AG08395 (cell line): ENCODE measurements at places on chromosomes 6 and 20.

DNA sequence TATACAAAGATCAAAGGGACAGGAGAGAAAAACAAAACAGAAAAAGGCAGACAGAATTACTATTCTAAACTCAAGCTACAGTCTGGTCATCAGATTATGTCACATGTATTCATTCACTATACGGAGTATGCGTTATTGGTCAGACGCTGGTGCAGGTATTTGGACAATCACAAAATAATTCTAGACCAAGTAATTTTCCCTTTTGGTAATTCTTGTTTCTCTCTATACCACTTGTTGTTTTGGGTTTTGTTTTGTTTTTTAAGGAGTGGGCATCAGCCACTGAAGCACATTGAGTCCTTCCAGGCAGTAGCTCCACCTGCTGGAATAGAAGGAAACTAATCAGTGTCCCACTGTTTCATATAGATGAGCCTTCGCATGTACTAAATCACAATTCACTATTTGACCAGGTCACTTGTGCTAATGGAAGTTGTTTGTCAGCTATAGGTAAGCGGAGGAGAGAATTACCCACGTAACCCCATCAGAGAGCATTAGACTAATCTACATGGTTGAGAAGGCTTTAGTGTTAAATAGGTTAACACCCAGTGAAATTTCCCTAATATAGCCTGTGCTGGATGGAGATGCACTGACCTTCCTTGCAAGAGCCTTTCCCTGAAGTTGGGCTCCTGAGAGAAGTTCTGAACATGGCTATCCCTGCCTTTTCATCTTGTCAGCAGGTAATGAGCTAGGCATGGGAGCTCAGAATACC, 77.9 kb downstream of the TNFAIP3 start:
- DNase-seq: peak; percentile 60

DNA sequence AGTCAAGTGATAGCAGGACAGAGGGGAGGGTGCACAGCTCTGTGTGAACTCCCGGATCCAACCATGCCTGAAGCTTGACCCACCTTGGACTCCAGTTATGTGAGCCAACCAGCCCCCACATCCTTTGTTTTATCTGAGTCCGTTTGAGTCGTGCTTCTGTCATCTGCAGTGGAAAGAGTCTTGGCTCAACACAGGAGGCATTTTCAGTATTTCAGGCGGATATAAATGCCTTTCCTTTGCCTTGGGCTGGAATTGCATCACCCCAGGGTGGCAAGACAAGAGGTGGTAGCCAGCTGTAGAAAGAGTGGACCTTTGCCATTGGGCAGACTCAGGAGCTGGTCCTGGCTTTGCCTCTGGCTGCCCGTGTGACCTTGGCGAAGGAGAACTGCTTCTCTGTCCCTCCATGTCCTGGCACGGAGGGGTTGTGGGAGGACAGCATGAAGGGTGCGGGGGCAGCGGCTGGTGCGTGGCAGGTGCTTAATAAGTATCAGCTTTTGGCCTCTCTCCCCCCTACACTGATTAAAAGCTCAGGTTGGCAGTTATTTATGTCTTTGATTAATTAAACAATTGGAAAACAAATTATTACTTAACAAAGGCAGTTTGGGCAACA, 42.6 kb upstream of the APCDD1L start:
- DNase-seq: peak; percentile 21

- DNase-seq: no peak
Measured at GRCh38 chr6:119466226-119466625, 116.7 kb upstream of the MAN1A1 start.

- DNase-seq: peak; percentile 85
Measured at GRCh38 chr6:5132731-5133130, 47.6 kb downstream of the PPP1R3G start.

DNA sequence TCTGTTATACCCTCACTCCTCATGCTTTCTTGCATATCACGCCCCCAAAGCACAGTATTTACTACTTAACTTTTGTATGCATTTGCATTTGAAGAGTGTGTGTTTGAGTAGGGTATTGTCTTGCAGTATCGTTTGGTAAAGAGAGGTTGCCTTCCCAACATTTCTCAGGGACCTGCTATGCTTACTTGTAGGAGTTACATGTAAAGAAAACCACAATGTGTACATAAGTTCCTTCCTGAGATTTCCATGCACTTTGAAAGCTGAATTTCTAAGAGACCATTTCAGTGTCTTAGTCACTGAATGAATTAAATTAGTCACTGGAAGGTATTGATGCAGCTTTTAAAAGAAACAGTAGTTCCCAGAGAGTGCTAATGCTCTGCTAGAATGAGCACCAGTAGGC, 159.3 kb upstream of the LAMA2 start:
- DNase-seq: no peak

DNA sequence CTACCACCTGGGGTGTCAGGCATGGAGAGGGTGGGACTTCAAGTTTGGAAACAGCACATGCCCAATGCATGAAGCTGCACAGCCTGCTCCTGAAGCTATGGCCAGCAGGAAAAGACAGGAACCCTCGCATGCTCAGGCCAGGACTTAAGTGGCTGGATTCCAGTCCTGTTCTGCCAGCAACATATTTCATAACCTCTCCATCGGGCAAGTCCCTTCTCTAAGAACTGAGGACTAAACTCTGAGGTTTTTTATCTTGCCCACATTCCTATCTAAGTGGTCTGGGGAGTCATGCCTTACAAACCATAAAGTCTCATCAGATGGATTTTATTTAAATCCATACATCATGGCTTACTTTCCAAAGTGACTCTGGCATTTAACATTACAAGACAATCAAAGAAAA, 27.5 kb upstream of the AGPAT4 start:
- DNase-seq: peak; percentile 83

- peak; percentile 22 for DNase-seq
Measured at GRCh38 chr6:169115632-169116031, 138.0 kb downstream of the THBS2 start.

- DNase-seq: no peak
Measured at GRCh38 chr20:48910347-48910781, 11.1 kb upstream of the ARFGEF2 start.

DNA sequence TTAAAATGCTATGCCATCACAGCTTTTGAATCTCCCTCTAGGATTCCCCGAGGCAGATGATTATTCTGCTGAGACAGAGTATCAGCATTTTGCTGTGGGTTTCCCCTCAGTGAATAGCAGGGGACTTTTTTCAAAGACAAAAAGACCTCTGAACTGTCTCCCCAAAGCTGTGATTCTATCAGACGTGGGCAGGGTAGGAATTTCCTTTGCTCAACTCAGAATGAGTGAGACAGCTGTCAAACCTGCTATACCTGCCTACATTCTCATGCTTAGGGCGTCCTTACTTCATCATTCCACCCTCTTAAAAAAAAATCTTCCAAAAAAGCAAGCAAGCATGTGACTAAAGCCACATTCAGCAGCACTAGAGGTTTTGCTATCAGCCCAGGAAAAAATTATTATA, 147.6 kb upstream of the FAM83B start:
- DNase-seq: no peak

DNA sequence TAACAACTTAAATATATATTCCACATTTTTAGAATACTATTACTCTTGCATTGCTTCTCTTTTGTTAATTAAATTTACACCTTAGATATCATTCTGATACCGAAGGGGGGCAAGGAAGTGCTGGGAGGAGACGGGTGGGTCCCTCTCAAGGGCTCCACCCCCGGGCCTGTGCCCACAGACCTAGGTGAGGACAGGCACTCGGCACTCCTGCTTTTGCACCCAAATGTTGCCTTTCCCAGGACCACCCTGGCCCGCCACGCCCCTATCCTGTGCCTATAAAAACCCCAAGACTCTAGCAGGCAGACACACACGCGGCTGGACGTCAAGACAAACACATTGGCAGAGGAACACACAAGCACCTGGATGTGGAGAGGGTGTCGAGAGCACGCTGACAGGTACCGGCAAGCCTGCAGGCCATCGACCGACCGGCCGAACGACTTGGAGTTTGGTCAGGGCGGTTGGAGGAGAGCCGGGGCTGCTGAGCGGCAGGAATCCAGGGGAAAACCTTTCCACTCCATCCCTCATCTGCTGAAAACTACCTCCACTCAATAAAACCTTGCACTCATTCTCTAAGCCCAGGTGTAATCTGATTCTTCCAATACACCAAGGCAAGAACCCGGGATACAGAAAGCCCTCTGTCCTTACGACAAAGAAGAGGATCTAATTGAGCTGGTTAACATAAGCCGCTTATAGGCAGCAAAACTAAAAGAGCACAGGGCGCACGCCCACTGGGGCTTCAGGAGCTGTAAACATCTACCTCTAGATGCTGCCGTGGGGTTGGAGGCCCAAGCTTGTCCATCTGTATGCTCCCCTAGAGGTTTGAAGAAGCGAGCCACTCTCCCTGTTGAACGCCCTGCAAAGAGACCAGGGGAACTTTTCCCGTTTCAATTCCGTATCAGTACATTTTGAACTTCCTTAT, 197.4 kb upstream of the PRSS16 start:
- DNase-seq: no peak

DNA sequence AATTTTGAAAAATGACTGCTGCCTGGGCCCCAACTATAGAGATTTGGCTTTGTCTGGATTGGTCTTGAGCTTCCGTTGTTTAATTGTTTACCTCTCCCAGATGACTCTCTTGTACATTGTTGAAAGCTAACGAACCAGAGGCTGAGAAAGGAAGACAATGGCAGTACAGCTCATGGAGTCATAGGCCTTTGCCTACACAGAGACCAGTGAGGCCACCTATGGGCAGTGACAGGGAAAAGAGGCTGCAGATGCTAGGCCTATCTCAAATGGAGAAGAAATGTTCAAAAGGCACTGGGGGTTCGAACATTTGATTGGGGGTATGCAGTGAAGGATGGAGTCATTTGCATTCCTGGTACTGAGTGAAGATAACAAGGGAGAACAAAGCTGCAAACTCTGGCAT, 29.1 kb downstream of the OPN5 start:
- no peak for DNase-seq

GRCh38 chr6:43493833-43494232, 16.3 kb downstream of the LRRC73 start:
- no peak for DNase-seq

- DNase-seq: no peak
Measured at GRCh38 chr6:14309951-14310445, 192.4 kb downstream of the CD83 start.

DNA sequence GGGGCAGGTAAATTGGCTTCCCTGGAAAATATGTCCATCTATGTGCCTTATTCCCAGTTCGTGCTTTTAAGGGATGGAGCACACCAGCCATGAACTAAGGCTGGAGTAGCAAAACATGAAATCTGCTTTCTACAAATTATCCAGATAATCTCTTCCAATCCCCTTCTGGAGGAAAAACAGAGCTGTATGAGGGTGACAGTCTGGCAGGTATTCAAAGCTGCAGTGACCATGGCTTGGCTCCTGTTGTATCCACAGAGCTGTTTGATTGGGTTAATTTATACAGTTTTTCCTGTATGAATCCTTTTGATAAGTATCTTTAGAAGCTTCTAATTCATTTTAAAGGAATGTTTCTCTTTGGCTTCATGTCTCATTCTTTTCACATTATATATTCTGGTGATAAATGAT, 144.4 kb downstream of the AIG1 start:
- DNase-seq: no peak

- DNase-seq: no peak
Measured at GRCh38 chr6:158960026-158960425, 40.0 kb downstream of the RSPH3 start.

DNA sequence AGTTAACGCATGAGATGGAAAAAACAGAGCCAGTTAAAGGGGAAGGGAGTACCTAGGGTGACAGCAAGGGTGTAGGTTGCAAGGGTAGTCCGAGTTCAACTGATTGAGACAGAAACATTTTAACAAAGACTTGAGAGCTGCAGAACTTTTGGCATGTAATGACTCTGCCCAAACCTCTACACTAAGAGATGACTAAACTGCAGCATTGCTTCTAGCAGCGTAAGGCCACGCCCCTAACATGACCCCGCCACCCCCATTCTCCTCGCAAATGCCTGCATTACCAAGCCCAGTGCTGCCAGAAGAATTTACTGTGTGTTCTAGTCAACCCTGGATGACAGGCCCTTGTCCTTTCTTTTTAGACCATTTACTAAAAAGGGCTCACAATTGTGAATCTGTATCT, 6.3 kb upstream of the HINT3 start:
- peak; percentile 56 for DNase-seq

GRCh38 chr6:32108094-32108627, 977 bp downstream of the TNXB start:
- DNase-seq: peak; percentile 75

- peak; percentile 36 for DNase-seq
Measured at GRCh38 chr6:157497579-157497978, 116.6 kb downstream of the ZDHHC14 start.

DNA sequence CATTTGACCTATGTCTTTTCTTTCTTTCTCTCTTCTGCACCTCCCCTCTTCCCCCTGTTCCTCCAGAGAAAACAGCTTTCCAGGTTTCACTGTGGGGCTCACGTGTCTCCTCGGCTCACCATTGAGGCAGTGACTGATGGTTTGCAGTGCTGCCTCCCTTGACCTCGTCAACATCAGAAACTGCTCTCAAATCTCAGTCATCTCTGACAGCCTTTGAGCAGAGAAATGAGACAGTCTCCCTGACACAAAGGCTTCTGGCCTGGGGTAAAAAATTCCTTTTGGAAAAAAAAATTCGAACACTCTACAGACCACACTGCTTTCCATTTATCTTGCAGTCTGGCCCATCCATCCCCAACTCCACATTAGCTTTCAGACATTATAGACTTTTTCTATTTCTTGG, 450.0 kb downstream of the TFAP2B start:
- DNase-seq: no peak

DNA sequence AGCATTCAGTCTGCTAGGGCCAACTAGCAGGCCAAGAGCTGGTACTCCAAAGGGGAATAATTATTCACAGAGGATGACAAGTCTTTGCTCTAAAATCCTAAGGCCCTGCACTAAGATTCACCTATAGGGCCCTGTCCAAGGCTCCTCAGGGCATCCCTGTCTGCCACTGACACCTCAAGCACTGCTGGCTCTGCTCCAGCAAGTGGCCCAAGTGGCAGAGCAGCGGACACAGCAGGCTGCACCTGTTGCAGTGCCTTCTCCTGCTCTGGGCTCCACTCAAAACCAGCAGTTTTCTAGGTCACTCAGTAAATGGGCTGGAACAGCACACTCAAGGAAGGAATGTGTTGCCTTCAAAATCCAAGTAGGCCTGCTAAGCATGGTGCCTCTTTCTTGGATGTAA, 36.4 kb upstream of the SMOC2 start:
- no peak for DNase-seq
